ENCODE measurements at places on chromosomes 16 and 17.

DNA sequence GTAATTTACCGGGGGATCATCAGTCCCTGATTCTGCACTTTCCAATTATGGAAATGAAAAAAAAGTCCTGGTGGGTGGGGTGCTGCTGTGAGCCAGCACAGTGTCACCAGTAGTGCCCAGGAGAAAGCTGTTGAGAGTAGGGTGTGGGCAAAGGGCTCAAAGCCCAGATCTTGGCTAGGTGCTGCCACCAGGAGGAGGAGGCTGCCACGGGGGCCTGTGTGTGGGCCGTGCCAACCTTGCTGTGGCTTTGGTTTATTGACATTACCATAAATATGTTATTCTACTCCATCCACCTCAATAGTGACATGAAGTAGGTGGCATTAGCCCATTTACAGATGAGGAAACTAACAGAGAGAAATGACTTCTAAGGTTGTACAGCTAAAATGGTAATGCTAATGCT is 6.7 kb upstream of the PRPSAP2 start:
- no peak for DNase-seq

DNA sequence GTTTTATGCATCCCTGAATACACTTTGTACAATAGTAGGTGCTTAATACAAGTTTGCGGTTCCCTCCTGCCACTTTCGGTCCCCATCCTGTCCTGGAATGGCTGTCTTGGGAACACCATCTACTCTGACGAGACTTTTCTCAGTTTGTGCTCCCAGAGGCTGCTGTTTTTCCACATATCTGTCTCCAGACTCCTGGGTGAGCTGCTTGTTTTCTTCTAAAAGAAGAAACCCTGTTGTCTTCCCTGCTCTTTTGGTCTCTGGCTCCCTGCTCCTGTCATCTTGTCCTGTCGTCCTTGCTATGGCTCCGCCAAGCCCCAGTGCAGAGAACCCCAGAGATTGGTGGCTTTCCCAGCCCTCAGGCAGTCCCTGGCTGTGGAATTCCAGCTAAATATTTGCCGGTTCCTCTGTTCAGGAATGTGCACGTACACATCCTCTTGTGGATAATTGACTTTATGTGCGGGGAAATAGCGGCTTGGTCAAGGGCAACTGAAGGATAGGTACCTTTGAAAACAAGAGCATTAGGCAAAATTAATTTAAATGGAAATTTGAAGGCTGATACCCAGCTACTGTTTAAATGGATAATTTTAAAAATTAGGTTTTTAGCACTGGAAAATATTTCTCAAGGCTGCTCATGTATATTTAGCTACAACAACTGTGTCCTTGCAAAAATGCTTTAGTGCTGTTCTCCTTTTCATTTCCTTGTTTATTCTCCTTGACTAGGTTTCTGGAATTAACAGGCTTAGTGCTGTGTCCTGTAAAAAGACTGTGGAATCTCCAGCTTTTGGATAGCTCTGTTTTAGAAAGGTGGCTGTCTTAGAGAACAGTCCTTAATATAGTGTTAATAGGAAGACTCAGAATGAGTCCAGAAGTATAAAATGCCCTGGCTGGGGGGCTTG is 50.2 kb upstream of the SLC12A3 start:
- DNase-seq = no peak

- DNase-seq = no peak
Observed at GRCh38 chr17:48627623-48628521, 1.7 kb upstream of the HOXB9 start.

GRCh38 chr17:1376061-1376460 is 24.0 kb downstream of the YWHAE start:
- DNase-seq = no peak

GRCh38 chr17:6179017-6179416 is 108.8 kb downstream of the WSCD1 start:
- no peak for DNase-seq

DNA sequence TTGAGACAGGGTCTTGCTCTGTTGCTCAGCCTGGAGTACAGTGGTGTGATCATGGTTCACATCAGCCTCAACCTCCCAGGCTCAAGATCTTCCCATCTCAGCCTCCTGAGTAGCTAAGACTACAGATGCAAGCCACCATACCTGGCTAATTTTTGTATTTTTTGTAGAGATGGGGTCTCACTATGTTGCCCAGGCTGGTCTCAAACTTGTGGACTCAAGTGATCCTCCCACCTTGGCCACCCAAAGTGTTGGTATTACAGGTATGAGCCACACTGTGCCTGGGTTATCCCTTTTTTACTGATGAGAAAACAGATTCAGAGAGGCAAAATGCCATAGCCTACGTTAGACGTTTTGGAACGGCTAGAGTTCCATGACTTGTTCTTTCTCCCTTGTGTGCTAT is 30.1 kb downstream of the SNX29 start:
- DNase-seq = no peak

DNA sequence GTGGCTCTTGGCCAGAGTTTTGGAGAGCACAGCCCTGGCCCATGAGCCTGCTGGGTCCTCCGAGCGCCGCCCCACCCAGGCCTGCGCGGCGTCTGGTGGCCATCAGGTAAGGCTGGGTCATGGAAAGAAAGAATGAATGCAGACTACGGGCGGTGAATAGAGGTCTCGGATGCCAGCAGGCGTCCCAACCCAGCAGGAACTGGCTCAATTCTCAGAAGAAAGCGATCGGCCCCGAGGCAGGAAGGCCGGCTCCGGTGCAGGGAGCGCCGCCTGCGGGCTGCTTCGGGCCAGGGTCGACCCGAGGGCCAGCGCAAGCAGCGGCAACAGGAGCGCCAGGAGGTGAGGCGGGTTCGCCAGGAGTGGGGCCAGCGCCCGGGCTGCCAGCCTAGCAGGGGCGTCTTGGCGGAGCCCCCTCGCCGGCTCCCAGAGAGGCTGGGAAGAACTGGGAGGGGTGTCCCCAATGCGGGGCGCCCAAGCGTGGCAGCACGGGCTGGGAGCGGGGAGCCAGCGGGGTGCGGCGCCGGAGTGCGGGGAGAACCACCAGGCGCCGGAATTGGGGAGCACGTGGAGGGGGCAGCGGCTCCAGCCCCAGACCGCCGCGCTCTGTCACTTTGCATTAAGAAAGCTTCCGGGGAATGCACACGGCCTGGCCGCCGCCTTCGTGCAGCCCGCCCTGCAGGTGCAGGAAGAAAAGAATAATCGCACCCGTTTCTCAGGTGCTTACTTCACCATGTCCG is 7.1 kb upstream of the TMC5 start:
- DNase-seq = no peak

DNA sequence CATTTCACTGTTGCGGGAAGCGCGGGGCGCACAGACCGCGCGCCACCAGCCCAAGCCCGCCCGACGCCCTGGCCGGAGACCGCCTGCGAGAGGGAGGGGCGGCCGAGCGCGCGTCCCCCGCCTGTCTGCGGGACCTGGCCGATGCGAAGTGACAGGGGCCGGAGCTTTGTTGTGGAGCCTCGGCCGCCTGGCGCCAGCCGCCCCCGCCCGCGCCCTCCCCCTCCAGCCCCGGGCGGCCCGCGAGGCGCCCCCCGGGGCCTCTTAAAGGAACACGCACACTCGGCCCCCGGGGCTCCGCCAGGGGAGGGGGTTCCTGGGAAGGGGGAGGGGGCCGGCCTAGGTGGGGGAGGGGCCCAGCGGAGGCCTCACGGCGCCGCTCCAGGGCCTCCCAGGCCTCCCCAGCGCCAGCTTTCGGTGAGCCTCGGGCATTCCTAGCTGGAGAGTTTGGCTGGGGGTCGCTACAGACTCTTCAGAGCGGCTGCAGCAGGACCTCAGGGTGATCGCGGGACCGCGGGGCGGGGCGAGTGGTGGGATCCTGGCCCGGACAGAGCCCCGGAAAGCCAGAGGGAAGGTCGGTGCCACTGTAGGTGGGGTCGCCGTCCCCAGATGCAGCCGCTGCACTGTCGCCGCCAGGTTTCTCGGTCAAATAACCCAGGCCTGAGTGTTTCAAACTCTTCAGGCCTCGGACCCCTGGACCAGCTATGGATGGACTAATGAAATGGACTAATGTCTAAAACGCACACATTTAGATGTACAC is 2.4 kb upstream of the TBX2 start:
- DNase-seq = no peak

DNA sequence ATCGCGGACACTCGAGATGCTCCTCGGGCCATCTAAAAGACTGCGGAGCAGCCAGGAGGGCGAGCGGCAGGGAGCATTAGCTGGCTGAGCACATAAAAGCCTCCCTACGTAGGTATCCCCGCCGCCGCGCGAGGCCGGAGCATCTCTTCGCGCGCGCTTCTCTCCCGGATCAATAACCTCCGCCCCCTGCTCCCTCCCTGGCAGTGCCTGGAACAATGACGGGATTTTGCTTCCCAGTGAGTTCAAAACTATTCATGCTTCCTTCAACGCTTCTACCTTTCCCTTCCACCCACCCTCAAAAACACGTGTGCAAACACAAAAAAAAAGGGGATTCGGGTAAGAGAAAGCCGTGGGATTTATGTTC is 984 bp downstream of the CENPV start:
- DNase-seq = peak; percentile 37

DNA sequence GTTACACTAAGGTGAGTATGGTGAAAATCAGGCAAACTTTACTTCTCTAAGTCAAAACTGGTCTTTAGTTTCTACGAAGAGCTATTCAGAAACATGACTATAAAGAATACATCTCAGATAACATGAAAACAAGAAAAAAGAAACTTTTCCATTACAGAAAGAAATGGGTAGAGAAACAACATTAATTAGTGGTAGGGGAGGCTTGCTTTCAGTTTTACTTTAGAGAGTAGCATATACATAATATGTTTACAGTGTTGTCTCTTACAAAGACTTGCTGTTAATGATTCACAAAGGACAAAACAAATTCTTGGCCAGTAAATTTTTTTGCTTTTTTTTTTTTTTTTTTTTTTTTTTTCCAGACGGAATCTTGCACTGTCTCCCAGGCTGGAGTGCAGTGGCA is 34.2 kb downstream of the CRLF3 start:
- DNase-seq = no peak

GRCh38 chr16:14236401-14236800 is 165.3 kb downstream of the MRTFB start:
- no peak for DNase-seq

GRCh38 chr16:84947996-84948850 is 63.1 kb downstream of the ZDHHC7 start:
- no peak for DNase-seq

DNA sequence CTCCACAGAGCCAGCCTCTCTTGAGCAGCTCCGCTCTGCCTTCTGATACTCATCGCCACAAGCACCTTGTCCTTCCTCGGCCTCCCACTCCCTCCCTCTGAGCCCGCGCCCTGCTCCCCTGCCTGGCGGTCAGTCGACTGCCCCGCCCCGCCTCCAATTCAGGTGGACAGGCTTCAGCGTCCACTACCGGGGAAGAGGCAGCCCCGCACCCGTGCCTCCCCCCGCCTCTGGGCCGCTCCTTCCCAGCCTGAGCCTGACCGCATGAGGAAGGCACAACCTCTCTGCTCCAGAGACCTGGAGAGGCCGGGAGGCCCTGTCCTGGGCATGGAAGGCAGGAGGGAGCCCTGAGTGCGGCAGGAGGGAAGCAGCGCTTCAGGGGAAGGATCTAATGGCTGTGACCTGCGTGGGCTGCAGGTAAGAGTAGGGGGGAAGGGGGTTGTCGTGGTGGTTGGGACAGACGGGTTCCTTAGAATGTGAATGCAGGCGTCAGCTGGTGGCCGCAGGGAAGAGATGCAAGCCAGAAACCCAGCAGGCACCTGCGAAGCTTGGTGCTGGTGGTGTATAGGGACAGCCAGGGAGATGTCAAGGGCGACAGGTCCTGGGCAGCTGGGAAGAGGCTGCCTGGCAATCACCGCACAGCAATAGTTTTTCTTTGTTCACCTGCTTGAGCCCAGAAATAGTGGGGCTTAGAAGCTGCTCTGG is 3.0 kb upstream of the SLC6A4 start:
- no peak for DNase-seq

- DNase-seq = no peak
Observed at GRCh38 chr17:66123163-66123562, 68.8 kb downstream of the CEP112 start.

DNA sequence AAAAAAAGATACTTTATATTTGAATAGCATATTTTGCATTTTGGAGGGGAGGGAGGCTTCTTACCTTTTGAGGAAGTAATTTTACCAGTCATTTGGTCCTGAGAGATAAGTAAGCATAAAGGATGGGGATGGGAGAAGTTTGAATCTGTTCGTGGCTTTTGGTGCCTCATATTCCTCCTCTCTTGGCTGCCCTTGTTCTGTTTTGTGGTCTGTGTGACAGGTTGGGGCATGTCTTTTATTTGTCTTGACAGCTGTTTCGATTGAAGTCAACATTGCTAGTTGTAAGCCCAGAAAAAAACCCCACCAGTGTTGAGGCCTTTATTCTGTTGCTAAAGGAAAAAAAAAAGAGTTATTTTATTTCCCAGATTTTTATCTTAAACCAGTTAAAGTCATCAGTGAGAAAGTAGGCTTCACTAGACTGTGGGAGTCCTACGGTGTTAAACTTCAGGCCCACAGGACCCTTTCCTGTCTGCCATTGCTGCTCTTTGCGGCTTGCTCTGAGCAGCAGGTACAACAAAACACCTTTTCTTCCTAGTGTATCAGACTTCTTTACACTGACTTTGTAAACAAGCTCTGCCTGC is 11.4 kb downstream of the SLC7A6 start:
- no peak for DNase-seq

- DNase-seq = no peak
Observed at GRCh38 chr17:45335721-45336120, 18.9 kb upstream of the MAP3K14 start.

DNA sequence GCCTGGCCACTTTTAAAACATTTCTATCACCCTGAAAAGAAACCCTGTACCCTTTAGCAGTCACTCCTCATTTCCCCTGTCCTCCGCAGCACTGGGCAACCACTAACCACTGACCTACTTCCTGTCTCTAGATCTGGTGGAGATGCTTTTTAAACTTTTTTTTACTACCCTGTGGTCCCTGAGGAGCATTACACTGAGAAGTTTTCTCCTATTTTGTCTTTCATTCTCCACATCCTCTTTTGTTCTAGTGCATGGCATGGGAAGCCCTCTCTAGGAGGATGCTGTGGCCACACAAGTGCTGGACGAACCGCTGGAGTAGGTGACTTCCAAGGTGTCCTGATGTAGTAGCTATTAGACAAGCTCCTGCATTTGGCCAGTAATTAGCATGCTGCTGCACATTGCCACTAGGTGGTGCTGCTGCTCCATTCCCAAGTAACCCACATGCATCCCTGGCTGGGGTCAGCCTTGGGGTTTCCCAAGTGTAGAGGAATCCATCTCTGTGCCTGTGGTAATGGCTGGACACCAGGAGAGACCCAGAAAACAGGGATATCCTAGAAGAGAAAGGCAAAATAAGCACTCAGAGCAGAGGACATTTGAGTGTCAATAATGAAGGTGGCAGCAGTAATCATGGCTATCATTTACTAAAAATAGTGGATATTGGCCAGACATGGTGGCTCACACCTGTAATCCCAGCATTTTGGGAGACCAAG is 143.8 kb upstream of the CRHR1 start:
- DNase-seq = peak; percentile 66

- DNase-seq = no peak
Observed at GRCh38 chr17:57050306-57050705, 34.7 kb upstream of the AKAP1 start.

- no peak for DNase-seq
Observed at GRCh38 chr16:80744856-80745255, 59.5 kb downstream of the CDYL2 start.

- no peak for DNase-seq
Observed at GRCh38 chr17:21756856-21757619, 64.7 kb downstream of the KCNJ18 start.

All from stimulated activated CD4-positive, alpha-beta T cell treated with anti-CD3 and anti-CD28 coated beads, TNF-alpha, amount 100 ng/mL, for 24 hours (primary cell).